ENCODE measurements at places on chromosomes 3 and 15.

DNA sequence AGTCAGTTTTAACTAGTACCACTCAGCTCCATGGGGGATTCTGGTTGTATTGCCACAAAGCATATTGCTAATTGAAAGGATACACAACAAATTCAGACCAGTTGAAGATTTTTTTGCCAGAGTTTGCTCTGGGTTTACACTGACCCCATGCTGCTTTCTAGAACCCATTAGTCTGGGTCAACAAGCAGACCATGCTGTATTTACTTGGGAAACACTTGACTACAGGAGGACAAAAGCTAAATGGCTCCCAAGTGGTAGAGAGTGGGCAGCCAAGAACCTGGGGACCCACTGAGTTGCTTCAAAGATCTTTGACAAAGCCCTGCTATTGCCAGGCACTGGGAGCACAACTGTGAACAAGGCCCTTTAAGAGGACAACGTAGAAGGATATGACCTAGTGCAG lies 86.8 kb upstream of the PSMD6 start:
- peak; percentile 13 for DNase-seq

DNA sequence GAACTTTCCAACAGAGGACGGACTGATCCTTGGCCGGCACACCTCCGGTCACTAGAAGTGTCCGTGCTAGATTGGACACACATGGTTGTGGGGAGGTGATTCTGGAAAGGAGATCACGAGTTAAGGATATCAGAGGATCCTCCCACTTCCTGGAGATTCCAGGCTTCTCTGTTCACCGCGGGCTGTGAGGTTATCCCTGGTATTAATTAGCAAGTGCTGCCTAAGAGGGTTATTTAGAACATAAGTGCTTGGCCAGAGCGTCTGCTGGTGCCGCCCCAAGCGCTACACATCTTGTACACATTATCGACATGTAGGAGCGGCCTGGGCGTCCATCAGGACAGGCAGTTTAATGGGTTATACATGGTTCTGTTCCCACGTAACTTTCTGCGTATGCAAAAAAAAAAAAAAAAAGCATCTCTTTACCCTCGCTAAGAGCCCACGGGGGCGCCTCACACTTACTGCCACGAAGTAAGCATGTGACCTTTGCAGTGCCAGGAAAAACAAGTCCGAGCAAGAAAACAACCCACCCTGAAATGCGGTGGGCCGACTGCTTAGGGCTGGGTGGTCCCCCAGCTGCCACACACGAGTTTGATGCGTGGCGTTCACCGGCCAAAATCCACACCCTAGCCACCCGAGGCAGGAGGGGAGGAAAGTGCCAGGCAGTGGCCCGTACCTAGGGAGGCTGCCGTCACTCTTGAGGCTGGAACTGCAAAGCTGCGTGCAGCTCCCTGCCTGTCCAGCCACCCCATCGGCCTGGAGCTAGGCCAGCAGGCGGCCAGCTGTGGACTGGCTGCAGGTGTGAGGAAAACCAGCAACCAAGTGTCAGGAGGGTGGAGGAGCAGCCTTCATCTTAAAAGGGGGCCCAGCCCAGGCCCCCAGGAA lies 78.0 kb downstream of the CPN2 start:
- no peak for DNase-seq

GRCh38 chr3:46857485-46858341 lies 5.5 kb downstream of the MYL3 start:
- no peak for DNase-seq

DNA sequence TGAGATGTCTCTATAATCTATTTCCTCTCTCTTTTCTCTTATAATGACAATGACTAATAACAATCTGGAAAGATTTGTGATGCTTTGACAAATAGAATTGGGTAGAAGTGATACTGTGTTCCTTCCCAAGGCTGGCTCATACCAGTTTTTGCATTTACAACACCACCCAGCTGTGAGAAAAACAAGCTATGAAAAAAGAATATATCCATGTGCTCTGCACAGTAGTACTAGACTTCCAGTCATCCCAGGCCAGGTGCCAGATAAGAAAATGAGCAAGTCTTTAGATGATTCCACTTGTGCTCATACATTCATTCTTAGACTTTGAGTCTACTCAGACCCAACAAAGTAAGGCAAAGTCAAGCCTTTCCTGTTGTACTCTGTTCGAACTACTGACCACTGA lies 350.2 kb upstream of the POU1F1 start:
- DNase-seq = no peak

GRCh38 chr15:89777073-89777751 lies 1.1 kb downstream of the MESP2 start:
- DNase-seq = no peak

GRCh38 chr15:67048281-67049279 lies 16.8 kb upstream of the SMAD3 start:
- no peak for DNase-seq

GRCh38 chr15:65903296-65904073 lies 34.2 kb downstream of the RAB11A start:
- no peak for DNase-seq

GRCh38 chr15:63172851-63173451 lies 15.7 kb upstream of the RPS27L start:
- DNase-seq = peak; percentile 62

DNA sequence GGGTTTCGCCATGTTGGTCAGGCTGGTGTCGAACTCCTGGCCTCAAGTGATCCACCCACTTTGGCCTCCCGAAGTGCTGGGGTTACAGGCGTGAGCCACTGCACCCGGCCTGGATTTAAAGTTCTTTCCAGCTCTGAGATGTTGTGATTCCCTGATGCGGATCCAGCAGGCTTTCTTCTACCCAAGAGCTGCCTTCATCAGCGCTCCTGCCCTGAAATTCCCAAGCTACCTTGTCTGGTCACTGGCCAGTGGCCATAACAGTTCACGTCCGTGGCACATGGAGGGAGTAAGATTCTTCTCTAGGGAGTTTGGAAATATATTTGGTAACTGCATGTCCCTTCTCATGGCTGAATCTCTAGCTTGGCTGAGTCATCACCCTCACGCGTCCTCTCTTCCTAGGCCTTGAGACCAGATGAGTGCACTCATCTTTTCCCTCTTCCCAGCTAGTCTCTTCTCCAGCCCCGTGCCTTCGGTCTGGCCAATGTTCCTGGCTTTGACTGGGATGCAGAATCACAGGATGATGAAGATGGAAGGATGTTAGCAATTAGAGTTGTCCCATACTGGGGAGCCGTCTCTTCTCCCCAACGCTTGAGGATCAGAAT lies 29.8 kb upstream of the APOD start:
- DNase-seq = no peak

GRCh38 chr3:151751161-151751560 lies 17.4 kb downstream of the AADACL2 start:
- DNase-seq = no peak

GRCh38 chr15:81449836-81450474 lies 75.9 kb upstream of the TMC3 start:
- DNase-seq = no peak

DNA sequence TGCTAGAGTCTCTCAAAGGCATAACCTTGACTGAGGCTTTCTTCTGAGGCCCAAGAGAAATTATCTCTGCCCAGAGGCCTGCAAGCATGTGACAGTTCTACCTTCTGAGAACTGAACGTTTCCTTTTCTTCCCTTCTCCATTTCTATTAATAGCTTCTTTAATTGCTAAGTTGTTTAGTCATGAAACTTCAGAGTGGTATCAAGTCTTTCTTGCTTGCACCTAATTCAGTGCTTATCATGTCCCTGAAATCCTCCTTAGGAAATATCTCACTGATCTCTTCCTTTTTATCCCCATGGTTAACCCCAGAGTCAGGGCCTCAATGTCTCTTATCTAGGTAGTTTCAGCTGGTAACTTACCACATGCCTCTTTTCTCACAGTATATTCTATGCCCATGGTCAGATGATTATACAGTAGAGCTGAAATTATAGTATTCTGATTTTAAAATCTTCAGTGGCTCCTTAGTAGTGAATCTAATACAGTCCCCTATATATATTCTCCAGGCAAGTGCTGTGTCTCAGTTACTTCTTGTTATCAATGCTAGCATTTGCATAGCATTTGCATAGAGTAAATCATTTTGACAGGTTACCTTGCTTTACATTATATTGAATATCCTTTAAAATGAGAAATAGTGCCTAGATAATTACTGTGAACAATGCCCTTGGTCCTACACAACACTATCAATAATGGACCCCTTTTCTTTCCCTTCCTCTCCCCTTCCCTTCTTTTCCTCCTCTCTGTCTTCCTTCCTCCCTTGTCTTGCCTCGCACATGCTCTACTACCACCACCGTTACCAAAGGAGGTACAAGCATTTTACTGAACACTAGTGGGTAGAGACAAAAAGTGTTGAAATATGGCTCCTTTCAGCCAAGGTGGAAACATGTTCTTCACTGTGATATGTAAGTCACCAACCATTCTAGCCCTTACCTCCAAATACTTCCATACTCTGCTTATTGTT lies 33.0 kb downstream of the KBTBD8 start:
- no peak for DNase-seq

DNA sequence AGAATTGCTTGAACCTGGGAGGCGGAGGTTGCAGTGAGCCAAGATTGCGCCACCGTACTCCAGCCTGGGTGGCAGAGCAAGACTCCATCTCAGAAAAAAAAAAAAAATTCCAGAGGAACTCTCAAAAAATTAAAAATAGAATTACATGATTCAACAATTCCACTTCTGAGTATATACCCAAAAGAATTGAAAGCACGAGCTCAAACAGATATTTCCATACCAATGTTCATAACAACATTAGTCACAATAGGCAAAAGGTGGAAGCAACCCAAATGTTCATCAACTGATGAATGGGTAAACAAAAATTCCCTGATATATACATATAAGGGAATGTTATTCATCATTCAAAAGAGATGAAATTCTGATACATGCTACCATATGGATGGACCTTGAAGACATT lies 16.9 kb upstream of the MORF4L1 start:
- no peak for DNase-seq

- DNase-seq = peak; percentile 35
These were observed 1.4 kb downstream of the TNIK start for GRCh38 chr3:171458864-171459136.

GRCh38 chr3:65596571-65597225 lies 442.0 kb downstream of the MAGI1 start:
- DNase-seq = peak; percentile 75

GRCh38 chr3:116966649-116967048 lies 257.1 kb downstream of the TUSC7 start:
- DNase-seq = no peak

DNA sequence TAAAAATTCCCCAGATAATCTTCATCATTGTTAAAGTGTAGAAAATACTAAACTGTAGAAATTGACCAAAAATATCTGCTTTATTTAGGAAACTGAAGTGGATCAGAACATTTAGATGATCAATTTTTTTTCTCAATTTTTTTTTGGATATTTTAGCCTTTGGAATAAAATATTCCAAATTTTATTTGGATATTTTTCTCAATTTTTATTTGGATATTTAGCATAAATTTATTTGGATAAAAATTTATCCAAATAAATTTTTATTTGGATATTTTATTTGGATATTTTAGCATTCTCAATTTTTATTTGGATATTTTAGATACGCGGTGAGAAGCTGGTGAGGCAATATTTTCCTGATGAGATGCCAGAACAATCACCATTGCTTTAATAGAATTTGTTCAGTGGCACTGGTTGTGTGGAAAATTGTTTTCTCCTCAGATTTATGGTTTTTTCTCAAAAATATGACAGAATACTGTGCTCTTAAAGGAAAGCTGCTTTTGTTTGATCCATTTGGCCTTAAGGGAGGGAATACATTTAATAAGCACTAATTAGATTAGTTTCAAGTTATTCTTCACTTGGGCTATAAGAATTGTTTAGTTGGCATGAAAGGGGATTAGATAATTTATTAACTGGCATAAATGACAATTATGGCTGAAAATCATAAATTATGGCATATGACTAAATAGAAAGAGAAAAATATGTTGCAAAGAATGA lies 470.1 kb downstream of the MFSD1 start:
- no peak for DNase-seq

DNA sequence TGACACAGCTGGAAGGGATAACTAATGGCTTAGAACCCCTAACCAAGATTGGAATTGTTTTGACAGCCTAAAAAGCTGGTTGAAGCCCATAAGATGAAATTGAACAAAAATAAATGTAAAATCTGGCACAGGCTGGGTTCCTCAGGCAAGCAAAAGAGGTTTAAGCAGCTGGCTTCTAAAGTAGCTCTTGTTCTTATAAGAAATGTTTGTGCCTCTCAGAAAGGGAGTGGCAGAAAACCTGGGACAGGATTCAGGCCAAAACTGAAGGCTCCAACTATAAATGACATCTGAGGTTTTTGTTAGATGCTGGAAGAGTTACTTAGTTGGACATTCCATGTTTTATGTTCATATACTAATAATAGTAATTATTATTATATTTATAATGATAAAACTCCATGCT lies 378.3 kb downstream of the CNTN4 start:
- no peak for DNase-seq

DNA sequence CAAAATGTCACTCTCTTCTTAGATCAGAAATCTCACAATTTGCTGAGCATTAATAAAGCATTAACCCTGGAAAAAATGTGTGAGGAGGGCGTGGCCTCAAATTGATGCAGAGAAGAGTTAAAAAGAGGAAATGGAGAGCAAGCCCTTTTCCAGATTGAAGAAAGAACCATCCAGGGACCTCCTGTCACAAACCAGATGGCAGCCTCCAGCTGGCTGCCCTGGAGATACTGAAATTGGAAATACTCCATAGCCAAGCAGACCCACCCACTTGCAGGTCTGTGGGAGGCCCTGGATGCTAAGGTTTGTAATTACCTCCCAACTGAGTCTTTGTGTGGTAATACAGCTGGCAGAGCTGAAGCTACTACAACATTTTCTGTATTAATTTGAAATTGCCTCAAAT lies 214.9 kb downstream of the IL20RB start:
- DNase-seq = no peak

DNA sequence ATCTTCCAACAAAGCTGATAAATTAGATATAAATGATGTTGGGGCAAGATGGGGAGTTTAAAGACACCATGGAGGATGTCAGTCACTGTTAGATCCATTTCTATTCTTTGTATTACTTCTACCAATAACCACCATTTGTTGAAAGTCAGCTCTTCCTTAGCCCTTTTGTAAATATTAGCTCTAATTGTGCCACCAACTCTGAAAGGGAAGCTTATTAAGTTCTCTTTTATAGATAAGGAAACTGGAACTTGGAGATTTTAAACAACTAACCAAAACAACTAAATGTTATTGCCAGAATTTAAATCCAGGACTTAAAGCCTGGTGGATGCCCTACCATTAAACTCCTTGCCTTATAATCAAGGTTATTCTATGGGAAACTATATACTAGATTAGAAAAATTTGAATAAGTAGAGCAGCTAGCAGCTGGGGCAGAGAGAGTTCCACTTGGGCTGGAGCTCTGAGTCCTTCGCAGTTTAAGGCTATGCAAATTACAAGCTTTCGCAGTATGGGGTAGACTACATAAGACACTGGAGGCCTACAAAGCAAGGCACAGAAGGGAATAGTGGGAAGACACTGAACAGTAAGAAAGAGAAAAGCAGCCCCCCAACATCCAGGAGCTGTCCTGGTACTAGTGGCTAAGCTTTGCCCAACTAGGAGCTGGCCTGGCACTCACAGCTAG lies 52.6 kb downstream of the TM4SF18 start:
- DNase-seq = no peak

DNA sequence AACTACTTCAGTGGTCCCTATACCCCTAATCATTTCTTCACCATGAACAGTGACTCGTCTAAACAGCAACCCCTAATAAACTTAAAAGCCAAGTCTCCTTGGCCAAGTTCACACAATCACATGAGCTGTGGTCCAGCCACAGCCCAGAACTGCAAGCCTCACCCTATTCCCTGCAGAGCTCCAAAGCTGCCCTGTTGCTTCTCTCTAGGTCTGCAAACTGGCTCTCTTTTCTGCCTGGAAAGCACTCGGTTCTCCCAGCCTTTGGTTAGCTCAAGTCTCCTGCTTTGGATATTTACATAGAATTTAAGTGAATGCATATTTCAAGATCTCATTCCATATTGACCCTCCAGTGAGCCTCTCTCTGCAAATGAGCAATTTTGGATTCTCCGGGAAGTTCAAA lies 107.0 kb downstream of the TOP2B start:
- DNase-seq = no peak

Data from globus pallidus (tissue), 1 donor.